ENCODE measurements at places on chromosomes 4 and X.
A peak's percentile ranks its signal among the peaks of the same experiment; 100 is the strongest.

DNA sequence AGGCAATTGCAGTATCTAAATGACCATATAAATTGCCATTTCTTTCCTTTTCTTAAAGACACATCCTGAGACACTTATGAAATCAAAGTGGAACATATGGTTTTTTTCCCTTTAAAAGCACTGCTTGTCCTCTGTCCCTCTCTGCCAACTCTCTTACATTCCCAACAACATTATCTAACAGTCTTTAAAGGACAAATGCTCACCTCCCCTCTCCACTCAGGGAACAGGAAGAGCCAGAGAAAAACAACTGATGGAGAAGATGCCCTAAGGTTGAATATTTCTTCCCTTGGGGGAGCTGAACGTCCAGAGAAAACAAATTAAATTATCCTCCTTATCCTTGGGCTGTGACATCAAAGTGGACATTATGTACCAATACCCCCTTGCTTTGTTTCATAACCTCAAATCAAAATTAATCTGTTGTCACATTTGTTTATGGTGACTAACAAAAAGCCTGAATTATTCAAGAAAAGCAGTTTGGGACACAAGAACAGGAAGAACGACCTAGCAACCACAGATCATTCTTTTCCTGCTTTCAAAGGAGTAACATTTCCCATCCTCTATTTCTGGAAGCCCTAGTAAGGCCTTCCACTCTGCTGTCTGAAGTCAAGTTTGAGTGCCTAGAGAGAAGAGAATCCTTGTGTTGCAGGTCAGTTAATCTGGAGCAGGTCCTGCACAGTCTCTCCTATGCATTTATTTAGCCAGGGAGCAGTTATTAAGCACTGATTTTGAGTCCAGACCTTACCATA is 52.6 kb upstream of the PAGE1 start:
- DNase-seq, result no peak

- no peak for DNase-seq
Measured at GRCh38 chrX:19870710-19871490, 16.5 kb downstream of the SH3KBP1 start.

DNA sequence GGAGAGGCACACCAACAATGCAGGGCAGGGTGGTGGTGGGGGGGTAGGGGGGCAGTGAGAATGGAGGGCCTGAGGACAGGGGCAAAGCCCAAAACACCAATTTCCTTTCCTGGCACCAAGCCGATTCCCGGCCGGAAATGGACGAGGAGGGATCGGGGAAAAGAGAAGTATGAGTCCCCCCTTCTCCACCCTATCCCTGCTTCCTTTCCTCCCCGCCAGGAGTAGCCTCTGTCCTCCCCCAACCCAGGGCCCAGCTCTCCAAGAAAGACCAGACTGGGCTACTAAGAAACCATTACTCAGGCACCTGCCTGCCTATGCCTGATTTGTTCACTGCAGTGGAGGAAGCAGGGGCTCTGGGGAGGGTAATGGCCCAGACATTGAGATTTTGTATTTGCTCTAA is 402 bp downstream of the CCDC120 start:
- DNase-seq, result no peak

DNA sequence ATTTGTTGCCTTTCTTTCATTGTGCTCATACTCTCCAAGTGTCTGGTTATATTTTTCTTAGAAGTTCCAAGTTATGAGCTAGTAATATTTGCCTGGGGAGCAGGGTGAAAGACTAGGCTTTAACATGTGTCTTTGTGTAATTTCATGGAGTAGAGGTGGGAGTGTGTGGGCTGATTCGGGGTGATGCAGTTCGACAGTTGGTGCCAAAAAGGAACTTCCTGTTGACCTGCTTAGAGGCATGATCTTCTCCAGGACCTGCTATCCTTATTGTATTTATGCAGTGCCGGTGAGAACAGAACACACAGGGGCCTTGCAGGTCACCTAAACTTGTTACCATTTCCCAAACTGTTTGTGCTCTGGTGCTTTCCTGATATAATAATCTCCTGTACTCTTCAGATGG is 21.2 kb downstream of the USP53 start:
- DNase-seq, result no peak

DNA sequence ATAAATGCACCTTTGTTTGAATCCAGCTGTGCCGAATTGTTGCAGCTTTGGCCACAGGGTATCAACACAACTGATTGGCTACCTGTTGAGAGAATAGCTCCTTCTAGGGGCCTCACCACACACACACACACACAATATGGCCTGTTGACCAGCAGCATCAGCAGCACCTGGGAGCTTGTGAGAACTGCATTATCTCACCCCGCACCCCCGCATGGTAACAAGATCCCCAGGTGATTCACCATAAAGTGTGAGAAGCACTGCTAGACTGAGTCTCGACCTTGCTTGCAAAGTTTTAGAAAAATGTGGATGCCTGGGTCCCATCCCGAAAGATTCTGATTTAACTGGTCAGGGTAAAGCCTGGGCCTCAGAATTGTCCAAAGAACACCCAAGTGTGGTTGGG is 176.9 kb upstream of the PRPS2 start:
- no peak for DNase-seq

- no peak for DNase-seq
Measured at GRCh38 chrX:50615570-50616158, 145.0 kb upstream of the DGKK start.

- no peak for DNase-seq
Measured at GRCh38 chrX:149392921-149393320, 112.2 kb downstream of the IDS start.

DNA sequence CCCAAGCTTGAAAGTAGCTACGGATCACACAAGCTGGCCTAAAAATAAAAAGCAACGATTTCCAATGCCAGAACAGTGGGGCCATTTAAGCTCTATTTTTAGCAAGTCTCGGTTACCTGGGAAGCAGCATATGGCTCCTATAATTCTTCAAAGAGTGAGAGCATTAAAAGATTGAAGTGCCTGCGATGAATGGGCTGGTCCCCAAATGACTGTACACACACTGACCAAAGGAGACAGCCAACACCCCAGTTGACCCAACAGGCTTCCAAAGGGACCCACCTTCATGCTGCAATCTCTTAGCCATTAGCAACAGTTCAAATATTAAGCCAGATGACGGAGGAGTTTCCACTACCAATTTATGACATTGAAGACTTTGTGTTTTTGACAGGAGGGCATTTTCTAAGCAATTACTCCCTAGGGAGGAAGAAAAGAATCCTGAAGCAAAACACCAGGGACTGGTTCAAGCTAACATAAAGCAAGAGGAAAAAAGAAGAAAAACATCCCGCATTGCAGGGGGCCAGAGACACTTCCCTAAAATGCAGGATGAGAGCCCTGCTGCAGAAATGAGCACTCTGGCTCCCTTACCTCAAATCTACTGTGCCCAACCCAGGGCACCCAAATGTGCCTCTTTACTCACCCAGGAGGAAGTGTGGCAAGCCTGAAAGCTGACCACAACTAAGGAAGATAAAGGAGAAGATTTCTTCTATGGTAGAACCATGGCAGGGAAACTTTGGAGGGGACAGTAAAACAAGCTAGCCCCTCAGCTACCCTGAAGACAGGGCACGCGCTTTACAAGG is 21.6 kb downstream of the SH3KBP1 start:
- peak; percentile 11 for DNase-seq
